ENCODE measurements at places on chromosomes 1 and 21.

GRCh38 chr1:184672013-184672726 is 82.5 kb downstream of the EDEM3 start:
- DNase-seq, result no peak

DNA sequence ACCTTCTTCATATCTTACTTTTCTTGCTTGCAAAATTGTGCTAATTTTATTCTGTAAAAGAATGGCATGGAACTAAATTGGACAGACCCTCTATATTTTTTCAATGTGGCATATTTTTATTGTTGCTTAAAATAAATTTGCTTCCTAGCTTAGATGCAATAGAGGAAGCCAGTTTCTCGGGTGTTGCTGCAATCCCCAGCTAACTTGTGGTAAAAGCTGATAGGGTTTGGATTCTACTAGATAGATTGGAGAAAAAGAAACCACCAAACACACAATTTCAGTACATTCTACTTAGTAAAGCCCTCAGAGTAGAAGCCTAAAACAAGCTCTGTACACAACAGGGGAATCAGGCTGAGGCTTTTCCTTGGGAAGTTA is 49.5 kb upstream of the GCLM start:
- no peak for DNase-seq

DNA sequence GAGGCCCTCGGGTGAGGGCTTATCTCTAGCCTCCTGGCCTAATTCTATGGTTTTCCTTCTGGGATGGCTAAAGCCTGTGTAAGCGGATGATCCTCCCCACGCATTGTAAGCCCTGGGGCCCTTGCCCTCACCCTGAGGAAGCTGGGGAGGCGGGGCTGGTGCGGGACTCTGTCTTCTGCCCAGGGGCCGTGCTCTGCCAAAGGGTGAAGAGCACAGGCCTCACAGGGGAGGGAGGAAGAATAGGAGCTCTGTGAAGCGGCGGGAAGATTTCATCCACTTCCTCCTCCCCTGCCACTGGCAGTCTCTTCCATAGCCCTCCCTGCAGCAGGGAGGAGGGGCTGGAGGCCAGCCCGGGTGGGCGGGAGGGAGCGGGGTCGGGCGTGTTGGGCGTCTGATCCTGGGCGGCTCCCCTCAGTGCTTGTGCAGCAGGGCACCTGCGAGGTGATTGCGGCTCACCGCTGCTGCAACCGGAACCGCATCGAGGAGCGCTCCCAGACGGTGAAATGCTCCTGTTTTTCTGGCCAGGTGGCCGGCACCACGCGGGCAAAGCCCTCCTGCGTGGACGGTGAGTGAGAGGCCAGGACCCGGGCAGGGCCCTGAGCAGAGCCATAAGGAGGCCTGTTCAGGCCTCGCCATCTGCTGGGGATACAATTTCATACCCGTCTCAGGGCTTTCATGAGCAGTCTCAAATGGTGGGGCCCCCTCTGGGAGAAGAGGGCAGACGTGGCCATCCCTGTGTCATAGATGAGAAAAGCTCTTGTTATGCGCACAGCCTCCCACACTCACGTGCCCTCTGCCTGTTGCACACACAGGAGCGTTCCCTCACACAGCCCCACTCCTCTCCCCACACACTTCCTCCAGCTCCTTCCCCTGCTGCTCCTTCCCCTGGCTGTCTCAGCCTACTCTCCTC is 7.7 kb upstream of the PPM1J start:
- peak; percentile 61 for DNase-seq

GRCh38 chr1:108000184-108000583 is 35.2 kb upstream of the VAV3 start:
- no peak for DNase-seq

DNA sequence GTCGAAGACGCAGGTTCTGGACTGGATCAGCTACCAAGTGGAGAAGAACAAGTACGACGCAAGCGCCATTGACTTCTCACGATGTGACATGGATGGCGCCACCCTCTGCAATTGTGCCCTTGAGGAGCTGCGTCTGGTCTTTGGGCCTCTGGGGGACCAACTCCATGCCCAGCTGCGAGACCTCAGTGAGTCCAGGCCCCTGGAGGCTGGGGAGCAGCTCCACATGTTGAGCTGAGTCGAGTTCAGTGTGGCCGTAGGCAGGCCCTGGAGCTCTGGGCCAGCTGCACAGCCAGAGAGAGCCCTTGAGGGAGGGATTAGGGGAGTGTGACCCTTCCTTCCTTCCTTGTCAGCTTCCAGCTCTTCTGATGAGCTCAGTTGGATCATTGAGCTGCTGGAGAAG is 1.6 kb downstream of the ELF3 start:
- DNase-seq, result no peak

DNA sequence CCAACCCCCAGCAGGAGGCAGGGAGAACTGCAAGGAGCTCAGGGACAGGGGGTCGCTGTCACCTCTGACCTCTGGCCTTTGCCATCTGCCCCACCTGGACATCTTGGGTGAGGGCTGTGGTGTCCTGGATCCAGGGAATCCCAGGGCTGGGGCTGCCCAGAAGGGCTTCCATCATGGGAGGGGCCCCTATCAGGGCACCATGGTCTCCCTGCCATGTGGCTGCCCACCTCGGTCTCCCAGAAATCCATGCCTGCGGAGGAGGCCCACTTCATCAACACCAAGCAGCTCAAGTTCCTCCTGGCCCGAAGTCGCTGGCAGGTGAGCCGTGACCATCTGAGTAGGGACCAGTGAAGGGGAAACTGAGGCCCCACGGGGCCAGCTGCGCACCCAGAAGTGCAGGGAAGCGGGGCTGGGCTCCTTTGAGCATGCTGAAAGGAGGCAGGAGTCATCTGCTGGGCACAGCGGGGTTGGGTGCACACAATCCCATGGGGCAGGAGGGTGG is 36.1 kb downstream of the TRIM11 start:
- DNase-seq, result no peak
